ENCODE measurements at places on chromosomes 4 and X. TPM values are rescaled to one million over a fixed set of nuclear protein-coding genes. Genes with fewer than 3 reads are reported as not detected.
A peak's percentile ranks its signal among the peaks of the same experiment; 100 is the strongest.

- H3K27me3 ChIP-seq = peaks cover 4% of the 10 kb centered on the region
- H3K4me1 ChIP-seq = peaks cover 15% of the 10 kb centered on the region
- DNase-seq = peak; percentile 26
- H3K4me3 ChIP-seq = no peak overlapping the region
- no peaks in the 10 kb centered on the region for H3K36me3 ChIP-seq
Observed at GRCh38 chr4:139603576-139604410, 47.8 kb upstream of the SETD7 start.

DNA sequence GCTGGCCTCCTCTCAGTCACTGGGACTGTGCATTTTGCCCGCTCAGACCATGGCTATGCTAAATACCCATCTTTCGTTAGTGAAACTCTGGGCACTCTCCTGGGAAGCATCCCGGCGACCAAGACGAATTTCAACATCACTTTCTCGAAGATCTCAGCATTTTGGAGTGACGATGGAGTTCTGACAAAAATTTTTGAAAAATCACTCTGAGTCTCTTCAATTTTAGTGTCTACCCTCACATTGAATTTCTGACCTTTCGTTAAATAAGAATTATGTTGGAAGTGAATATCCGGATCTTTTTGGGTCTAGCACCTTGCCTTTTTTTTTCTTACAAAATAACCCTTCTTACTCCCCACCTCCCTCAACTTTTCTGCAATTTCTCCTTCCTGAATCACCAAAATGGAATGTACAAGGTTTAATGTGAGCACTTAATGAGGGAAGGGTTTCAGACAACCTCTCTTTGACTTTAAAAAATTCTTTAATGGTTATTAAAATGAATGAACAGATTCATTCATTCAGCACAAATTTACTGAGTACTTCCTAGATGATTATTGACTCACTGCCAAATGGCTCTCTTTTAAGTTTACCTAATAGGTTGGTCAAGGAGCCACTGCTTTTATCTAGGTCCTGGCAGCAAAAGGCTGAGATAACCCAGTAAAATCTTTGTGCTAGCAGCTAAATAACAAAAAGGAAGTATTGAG is 746 bp upstream of the AADAT start:
- peak overlapping the region; percentile 95 for H3K27ac ChIP-seq
- no peaks in the 10 kb centered on the region for H3K27me3 ChIP-seq
- peaks cover 9% of the 10 kb centered on the region for H3K36me3 ChIP-seq
- H3K4me3 ChIP-seq = peak overlapping the region; percentile 84

DNA sequence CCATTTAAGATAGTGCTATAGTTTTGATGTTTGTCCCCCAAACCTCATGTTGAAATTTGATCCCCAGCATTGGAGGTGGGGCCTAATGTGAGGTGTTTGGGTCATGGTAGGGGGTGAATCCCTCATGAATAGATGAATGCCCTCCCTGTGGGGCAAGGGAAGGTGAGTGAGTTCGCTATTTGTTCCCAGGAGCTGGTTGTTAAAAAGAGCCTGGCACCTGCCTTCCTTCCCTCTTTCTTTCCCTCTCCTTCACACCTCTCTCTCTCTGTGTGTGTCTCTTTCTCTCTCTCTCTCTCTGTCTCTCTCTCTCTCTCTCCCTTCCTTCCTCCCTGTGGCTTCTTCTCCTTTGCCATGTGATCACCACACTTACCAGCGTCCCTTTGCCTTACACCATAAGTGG is 160.7 kb downstream of the AASDH start:
- H3K4me1 ChIP-seq = peaks cover 1% of the 10 kb centered on the region
- peaks cover 30% of the 10 kb centered on the region for H3K36me3 ChIP-seq
- no peaks in the 10 kb centered on the region for H3K27me3 ChIP-seq
- peak overlapping the region; percentile 65 for H3K27ac ChIP-seq

GRCh38 chrX:72262077-72262476 is 15.0 kb downstream of the RPS4X start:
- no peak for DNase-seq
- no peak overlapping the region for H3K4me3 ChIP-seq
- peaks cover 5% of the 10 kb centered on the region for H3K36me3 ChIP-seq
- H3K4me1 ChIP-seq = peaks cover 8% of the 10 kb centered on the region

The BCORL1 gene
- total RNA-seq = 38.0 TPM

The AR gene
- 1.4 TPM for total RNA-seq

The PGK1 gene
- total RNA-seq = 162 TPM

The TCEANC gene
- total RNA-seq = 3.0 TPM
